ENCODE measurements at places on chromosomes 2 and 18. TPM values are rescaled to one million over a fixed set of nuclear protein-coding genes. Genes with fewer than 3 reads are reported as not detected.

Gene ALLC
- total RNA-seq, result not detected

Gene IL36G
- total RNA-seq, result not detected

Gene ATP8B1
- total RNA-seq, result 16.7 TPM

Gene SLC8A1
- 13.5 TPM for total RNA-seq

Gene OTOS
- total RNA-seq, result not detected

Gene PSMA8
- total RNA-seq, result not detected

Gene PIEZO2
- not detected for total RNA-seq

Gene PLCD4
- 0.74 TPM for total RNA-seq

Gene ZNF892
- total RNA-seq, result 3.1 TPM

Gene PAX3
- not detected for total RNA-seq

Gene ADD2
- total RNA-seq, result 3.8 TPM

Gene CRYBA2
- total RNA-seq, result not detected

Gene RAD51AP2
- total RNA-seq, result not detected

Gene APOB
- total RNA-seq, result not detected

Gene SIX3
- 1.4 TPM for total RNA-seq

Gene ARMC9
- total RNA-seq, result 23.4 TPM

Gene GPR45
- not detected for total RNA-seq

Gene PLB1
- total RNA-seq, result 1.7 TPM

Gene SFTPB
- not detected for total RNA-seq
